ENCODE measurements at places on chromosomes 13 and 19.
A peak's percentile ranks its signal among the peaks of the same experiment; 100 is the strongest.

DNA sequence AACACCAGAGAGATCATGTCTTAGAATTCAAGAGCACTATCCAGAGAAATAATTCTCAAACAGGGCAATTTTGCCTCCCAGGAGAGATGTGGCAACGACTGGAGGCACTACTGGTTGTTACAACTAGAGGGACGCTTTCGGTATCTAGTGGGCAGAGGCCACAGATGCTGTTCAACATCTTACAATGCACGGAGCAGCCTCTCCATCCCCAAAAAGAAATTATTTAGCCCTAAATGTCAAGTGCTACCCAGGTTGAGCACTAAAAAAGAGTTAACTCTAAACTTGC, 78.6 kb downstream of the ABCC4 start:
- no peaks in the 10 kb centered on the region for H3K4me1 ChIP-seq
- H3K36me3 ChIP-seq = no peaks in the 10 kb centered on the region
- H3K27ac ChIP-seq = no peak overlapping the region
- DNase-seq = no peak

DNA sequence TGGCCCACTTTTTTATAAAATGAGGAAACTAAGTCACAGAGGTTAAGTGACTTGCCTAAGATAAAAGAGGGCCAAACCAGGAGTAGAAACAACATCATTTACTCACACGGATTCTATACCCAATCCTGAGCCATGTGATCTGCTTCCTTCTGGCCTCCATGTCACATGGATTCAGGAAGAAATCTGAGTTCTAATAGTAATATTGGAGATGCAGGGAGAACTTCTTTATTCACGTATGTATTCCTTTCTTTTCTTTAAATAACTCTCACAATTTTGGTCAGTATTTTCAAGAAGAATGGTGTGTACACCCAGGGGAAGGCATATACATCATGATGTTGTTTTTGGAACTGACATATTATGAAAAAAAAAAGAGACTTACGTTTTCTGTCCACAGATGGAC, 1.8 kb downstream of the POSTN start:
- DNase-seq = no peak
- H3K4me3 ChIP-seq = no peak overlapping the region
- H3K4me1 ChIP-seq = no peaks in the 10 kb centered on the region
- no peaks in the 10 kb centered on the region for H3K27me3 ChIP-seq

- no peaks in the 10 kb centered on the region for H3K36me3 ChIP-seq
- peaks cover 50% of the 10 kb centered on the region for H3K4me1 ChIP-seq
- H3K27ac ChIP-seq = peak overlapping the region; percentile 43
- H3K27me3 ChIP-seq = peaks cover 3% of the 10 kb centered on the region
- DNase-seq = no peak
- no peak overlapping the region for H3K4me3 ChIP-seq
These were observed 5.6 kb downstream of the TLE6 start for GRCh38 chr19:2982983-2983350.

- H3K27me3 ChIP-seq = no peaks in the 10 kb centered on the region
- DNase-seq = no peak
- no peak overlapping the region for H3K27ac ChIP-seq
- no peaks in the 10 kb centered on the region for H3K36me3 ChIP-seq
These were observed 79.2 kb upstream of the UQCRFS1 start for GRCh38 chr19:29292153-29292552.

GRCh38 chr19:3149526-3150505, 14.0 kb downstream of the GNA15 start:
- H3K4me3 ChIP-seq = no peak overlapping the region
- no peaks in the 10 kb centered on the region for H3K36me3 ChIP-seq
- no peak overlapping the region for H3K27ac ChIP-seq

DNA sequence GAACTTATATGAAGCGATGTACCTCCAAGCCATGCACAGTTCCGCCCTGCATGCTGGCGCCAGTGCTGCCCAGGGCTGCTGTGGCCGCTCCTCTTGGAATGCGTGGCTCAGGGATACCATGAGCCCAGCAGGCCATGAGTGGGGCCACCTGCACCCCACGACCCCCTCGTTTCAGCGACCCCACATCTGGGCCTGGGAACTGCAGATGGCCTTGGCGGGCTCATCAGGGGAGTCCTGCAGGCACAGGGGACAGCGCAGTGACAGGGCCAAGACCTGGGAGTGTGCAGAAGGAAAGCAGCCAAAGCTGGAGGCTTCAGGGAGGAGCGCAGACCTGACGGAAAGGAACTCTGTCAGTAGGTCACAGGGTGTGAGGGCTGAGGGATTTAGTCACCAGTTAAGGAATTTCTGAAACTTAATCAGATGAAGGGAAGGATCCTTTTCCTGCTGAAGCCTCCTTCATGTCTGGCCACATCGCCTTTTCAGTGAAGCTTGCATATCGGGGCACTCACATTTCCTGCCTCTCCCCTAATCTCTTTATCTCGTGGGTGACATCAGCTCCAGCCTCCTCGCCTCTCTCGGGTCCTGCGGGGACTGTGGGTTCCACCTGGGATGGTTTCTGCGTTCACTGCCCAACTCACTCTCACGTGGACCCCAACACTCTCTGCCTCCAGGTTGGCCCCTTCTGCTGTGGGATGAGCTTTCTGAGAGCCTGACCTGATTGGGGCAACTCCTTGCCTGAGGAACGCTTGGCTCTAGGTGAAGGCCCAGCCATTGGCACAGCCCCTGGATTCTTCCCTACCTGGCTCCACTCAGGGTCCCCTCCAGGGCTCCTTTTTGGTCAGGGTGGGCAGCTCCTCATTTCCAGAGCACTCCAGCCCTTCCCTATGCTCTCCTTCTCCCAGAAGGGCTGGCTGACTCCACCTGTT, 123.5 kb downstream of the CRYL1 start:
- DNase-seq = no peak
- peaks cover 4% of the 10 kb centered on the region for H3K4me1 ChIP-seq
- peaks cover 25% of the 10 kb centered on the region for H3K36me3 ChIP-seq
- no peaks in the 10 kb centered on the region for H3K27me3 ChIP-seq
- peak overlapping the region; percentile 40 for H3K27ac ChIP-seq

DNA sequence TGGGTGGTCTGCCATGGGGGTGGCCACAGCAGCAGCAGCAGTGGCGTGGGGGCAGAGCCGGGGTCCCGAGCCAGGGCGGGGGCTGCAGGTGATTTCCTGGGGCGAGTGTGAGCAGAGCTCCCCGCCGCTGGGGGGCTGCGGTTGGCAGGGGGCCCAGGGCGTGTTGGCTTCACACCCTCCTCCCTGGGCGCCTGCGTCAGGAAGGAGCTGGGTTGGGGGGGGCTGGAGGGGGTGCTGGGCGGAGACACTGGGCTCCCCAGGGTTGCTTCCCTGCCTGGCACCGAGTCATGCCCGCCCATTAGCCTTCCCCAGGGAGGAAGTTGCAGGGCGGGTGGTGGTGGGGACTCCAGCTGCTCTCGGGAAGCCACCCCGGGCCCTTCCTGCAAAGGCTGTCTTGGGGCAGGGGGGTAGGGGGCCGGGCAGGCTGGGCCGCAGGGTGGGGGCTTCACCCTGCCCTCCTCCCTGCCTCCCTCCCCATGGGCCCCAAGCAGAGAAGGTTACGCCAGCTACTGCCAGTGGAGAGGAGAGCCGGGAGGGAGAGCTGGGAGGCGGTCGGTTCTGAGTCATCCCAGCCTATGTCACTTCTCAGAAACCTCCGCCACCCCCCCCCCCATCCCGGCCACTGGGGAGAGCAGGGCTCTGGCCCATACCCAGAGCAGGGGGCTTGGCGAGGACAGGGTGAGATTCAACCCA, 4.6 kb downstream of the MIDN start:
- H3K36me3 ChIP-seq = peaks cover 76% of the 10 kb centered on the region
- no peaks in the 10 kb centered on the region for H3K27me3 ChIP-seq
- H3K4me3 ChIP-seq = peak overlapping the region; percentile 24
- no peak for DNase-seq
- peaks cover 71% of the 10 kb centered on the region for H3K4me1 ChIP-seq
- H3K27ac ChIP-seq = peak overlapping the region; percentile 91

GRCh38 chr19:40303765-40304164, 18.6 kb upstream of the AKT2 start:
- no peak for DNase-seq
- no peaks in the 10 kb centered on the region for H3K36me3 ChIP-seq
- H3K4me1 ChIP-seq = no peaks in the 10 kb centered on the region
- no peak overlapping the region for H3K27ac ChIP-seq
- H3K4me3 ChIP-seq = no peak overlapping the region

- H3K27me3 ChIP-seq = no peaks in the 10 kb centered on the region
- H3K4me1 ChIP-seq = peaks cover 27% of the 10 kb centered on the region
- H3K36me3 ChIP-seq = no peaks in the 10 kb centered on the region
- no peak overlapping the region for H3K27ac ChIP-seq
These were observed 65.0 kb downstream of the FGF9 start for GRCh38 chr13:21735701-21736401.

GRCh38 chr13:22173610-22174009, 502.7 kb downstream of the FGF9 start:
- no peak overlapping the region for H3K27ac ChIP-seq
- no peak overlapping the region for H3K4me3 ChIP-seq
- H3K36me3 ChIP-seq = no peaks in the 10 kb centered on the region
- no peak for DNase-seq
- H3K4me1 ChIP-seq = no peaks in the 10 kb centered on the region

DNA sequence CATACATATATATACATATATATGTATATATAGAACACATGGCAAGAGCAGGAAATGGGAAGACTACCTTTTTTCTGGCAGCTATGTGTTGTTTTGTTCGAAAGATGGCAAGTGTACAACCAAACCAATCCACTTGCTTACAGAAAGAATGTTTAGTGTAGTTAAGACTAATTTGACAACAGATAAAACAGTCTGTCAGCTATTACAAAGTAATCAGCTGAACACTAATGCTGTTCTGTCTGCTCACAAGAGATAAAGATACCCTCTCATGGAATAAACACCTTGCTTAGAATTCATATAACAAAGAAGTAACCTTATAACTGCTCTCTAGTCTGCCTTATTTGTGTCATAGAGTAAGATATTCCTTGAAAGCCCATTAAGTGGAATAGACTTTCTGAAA, 858 bp upstream of the KCNRG start:
- no peaks in the 10 kb centered on the region for H3K27me3 ChIP-seq
- H3K36me3 ChIP-seq = peaks cover 12% of the 10 kb centered on the region
- no peak overlapping the region for H3K27ac ChIP-seq

GRCh38 chr19:52735734-52736133, 890 bp upstream of the ZNF611 start:
- peaks cover 17% of the 10 kb centered on the region for H3K4me1 ChIP-seq
- H3K36me3 ChIP-seq = peaks cover 3% of the 10 kb centered on the region
- H3K4me3 ChIP-seq = no peak overlapping the region
- no peaks in the 10 kb centered on the region for H3K27me3 ChIP-seq
- H3K27ac ChIP-seq = peak overlapping the region; percentile 83
- DNase-seq = no peak

GRCh38 chr19:22332924-22333323, 46.7 kb downstream of the ZNF729 start:
- H3K4me3 ChIP-seq = no peak overlapping the region
- no peaks in the 10 kb centered on the region for H3K4me1 ChIP-seq
- H3K27me3 ChIP-seq = no peaks in the 10 kb centered on the region
- no peak for DNase-seq

DNA sequence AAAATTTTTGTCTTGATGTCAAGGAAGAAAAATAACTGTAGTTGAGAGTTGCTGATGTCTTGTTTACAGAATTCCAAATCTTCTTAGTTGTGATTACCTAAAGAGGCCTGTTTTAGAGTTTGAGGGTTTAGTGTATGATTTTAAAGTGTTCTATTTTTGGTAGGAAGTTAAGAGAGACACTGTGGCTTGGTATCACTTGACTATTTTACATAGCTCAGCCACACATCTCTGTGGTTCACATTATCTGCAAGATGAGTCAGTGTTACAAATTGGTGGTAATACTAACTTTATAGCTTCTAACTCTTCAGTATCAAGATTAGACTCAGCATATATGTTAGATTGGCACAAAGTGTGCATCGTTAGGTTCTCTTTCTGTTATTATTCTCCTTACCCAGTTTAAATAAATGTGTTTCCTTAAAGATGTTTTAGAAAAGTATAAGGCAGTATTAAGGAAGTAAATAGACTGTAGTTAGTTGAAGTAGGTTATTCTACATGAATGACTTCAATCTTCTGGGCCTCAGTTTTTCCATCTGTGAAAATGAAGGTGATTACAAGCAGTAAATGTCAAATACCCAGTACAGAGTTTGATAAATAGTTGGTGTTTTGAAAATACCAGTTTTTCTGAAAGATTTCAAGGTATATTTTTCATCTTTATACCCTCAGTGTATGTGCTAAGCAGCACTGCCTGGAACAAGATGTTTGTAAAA, 33.4 kb downstream of the COG6 start:
- H3K27ac ChIP-seq = no peak overlapping the region
- H3K36me3 ChIP-seq = peaks cover 3% of the 10 kb centered on the region
- no peak overlapping the region for H3K4me3 ChIP-seq
- DNase-seq = no peak

DNA sequence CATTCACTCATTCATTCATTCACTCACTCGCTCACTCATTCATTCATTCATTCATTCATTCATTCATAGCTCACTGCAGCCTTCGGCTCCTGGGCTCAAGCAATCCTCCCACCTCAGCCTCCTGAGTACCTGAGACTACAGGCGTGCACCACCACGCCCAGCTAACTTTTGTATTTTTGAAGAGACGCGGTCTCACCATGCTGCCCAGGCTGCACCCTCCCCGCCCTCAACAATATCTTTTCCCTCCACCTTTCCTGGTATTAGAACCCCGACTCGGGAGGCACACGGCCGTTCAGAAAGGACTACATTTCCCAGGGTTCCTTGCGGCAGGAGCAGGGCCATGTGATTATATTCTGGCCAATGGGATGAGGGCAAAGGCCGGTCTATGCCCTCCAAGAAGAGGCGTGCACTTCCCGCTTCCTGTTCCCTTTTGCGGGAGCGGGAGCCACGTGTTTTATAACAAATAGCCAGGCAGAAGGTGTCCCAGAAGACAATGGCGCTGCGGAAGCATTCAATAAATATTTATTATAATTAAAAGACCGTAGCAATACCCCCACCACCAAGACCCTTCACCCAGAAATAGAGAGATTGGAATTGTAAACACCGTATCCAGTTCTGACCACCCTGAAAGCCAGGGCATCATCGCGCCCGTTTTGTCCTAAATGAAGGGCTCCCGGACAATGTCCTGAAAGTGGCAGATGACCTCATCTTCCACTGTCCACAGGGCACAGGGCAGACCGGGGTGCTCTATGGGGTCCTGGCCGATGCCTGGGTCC, 15.9 kb downstream of the TICAM1 start:
- no peak overlapping the region for H3K27ac ChIP-seq
- peaks cover 25% of the 10 kb centered on the region for H3K36me3 ChIP-seq
- H3K4me1 ChIP-seq = peaks cover 10% of the 10 kb centered on the region

GRCh38 chr19:11989112-11989456, 24.2 kb downstream of the ZNF763 start:
- H3K27me3 ChIP-seq = no peaks in the 10 kb centered on the region
- DNase-seq = no peak
- peaks cover 3% of the 10 kb centered on the region for H3K36me3 ChIP-seq
- H3K27ac ChIP-seq = no peak overlapping the region
- H3K4me3 ChIP-seq = peak overlapping the region; percentile 91
- H3K4me1 ChIP-seq = peaks cover 9% of the 10 kb centered on the region

DNA sequence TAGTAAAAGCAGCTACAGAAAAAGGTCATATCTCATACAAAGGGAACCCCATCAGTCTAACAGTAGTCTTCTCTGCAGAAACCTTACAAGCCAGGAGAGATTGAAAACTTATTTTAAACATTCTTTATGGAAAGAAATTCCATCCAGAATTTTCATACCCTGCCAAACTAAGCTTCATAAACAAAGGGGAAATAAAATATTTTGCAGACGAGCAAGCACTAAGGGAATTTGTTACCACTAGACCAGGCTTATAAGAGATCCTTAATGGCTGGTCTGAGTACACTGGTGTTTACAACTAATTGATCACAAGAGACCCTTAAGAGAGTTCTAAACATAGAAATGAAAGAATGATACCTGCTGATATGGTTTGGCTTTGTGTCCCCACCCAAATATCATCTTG, 128.6 kb upstream of the TNFSF11 start:
- no peak overlapping the region for H3K4me3 ChIP-seq
- H3K27ac ChIP-seq = no peak overlapping the region
- no peak for DNase-seq
- no peaks in the 10 kb centered on the region for H3K36me3 ChIP-seq
- H3K4me1 ChIP-seq = no peaks in the 10 kb centered on the region
- no peaks in the 10 kb centered on the region for H3K27me3 ChIP-seq

Data from spinal cord (tissue), 10 donors.